Fibroblast of upper back skin (primary cell): ENCODE measurements at places on chromosomes 2 and 18.

GRCh38 chr2:133040170-133040569, 370.2 kb upstream of the LYPD1 start:
- peak; percentile 53 for DNase-seq

DNA sequence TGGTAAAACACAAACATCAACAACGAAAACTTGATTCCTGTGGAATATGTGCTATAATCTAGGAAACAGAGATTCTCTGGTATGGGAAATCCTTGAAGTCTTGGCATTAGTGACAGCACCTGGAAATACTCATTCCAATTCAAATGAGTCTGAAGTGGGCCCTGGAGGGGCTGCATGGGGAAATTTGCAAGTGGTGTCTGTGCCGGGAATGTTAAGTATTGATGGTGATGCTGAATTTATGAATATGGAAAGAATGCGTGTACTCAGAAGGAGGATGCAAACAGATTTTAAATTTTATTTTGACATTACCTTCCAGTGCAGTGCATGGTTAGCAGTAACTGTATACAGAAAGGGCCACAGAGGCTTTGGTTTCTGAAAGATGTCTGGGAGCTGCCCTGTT, 37.2 kb downstream of the PTPRM start:
- DNase-seq, result no peak

- DNase-seq, result peak; percentile 53
These were observed 30.7 kb upstream of the SCN1A start for GRCh38 chr2:166158546-166158945.

DNA sequence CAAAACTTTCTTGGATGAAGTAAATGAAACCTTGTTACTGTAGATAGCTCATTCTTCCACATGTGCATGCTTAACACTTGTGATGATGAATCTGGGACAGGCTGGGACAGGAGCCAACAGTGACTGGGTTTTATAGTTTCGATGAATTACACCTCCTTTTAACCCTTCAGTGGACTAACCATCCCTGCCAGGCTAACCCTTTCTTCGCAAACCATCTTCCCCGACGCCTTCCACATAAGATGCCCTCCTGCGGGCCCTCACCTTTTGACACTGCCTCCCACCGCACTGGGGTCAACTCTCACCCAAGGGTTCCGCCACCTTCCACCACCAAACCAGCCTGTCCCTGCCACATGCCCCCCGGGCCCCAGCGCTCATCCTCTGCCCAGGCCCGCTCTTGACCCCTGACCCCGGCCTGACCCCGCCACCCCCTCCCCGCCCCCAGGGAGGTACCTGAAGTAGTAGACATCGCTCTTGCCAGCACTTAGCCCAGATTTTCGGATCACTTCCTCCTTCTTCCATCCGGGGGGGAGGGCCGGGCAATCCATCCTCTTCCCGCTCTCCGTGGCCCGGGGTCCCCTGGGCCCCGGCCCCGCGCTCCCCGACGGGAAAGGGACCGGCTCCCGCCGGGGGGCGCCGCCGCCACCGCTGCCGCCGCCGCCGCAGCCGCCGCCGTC, 764 bp downstream of the MBD2 start:
- peak; percentile 94 for DNase-seq

GRCh38 chr2:13413989-13414388, 697.3 kb downstream of the TRIB2 start:
- DNase-seq, result no peak

- no peak for DNase-seq
These were observed 109.3 kb upstream of the ATL2 start for GRCh38 chr2:38486213-38487026.

DNA sequence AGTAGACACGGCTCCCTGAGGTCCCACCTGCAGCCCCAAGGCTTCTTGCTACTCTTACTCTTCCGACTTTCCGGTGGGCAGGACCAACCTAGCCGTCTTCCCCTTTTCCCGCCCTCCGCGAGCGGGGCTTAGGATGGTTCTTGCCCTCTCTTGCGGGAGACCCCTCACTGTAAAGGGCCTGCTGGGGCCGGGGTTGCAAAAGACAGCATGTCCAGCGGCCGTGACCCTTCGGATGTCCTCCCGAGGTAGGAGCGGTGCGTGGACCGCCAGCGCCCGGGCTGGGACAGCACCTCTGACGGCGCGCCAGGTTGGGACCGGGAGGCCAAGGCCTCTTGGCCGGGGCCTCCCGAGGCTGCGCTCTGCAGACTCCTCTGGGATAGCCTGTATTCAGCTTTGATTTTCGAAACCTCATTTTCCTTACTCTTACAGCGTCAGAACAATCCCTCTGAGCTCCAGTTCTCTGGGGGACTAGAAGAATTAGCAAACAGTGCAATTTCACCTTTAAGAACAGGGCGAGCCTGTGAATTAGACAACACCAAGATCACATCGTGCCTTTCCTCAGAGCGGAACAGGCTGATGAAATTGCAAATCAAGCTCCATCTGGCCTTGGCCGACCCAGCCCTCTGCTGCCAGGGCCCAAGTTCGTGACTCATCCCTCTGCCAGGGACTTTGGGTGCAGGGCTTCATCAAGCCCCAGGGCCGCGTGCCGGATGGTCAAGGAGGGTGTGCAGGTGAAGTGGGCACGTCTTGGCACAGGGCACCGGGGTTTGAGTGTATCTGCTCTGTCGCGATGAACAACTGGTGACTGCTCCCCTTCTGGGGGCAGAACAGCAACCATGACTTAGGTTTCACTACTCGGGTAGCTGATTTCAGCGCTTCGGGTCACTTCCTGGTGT, 777 bp downstream of the MOCOS start:
- DNase-seq, result peak; percentile 62

DNA sequence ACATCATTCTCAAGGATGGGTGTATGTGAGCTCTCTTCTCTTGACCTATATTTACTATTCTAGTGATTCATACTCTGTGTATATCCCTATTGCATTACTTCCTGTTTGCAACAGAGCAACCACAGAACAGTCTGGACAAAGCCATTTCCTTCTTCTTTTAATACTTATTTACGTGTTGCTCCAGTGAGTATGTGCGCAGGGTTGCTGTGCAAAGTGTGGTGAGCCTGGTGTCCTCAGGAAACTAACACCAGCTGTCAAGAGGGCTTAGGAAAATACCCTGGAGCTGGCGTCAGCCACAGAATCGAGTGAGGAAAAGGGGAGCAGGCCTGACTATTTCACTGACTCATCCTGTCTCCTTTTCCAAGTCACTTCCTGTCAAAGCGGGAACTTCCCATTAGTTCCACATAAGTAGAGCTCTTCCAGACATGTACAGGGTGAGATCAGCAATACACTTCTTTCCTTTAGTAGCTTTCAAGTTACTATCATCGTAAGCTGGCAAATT, 214.1 kb upstream of the COPS8 start:
- peak; percentile 98 for DNase-seq

GRCh38 chr18:42486271-42486670, 531.2 kb downstream of the PIK3C3 start:
- no peak for DNase-seq

DNA sequence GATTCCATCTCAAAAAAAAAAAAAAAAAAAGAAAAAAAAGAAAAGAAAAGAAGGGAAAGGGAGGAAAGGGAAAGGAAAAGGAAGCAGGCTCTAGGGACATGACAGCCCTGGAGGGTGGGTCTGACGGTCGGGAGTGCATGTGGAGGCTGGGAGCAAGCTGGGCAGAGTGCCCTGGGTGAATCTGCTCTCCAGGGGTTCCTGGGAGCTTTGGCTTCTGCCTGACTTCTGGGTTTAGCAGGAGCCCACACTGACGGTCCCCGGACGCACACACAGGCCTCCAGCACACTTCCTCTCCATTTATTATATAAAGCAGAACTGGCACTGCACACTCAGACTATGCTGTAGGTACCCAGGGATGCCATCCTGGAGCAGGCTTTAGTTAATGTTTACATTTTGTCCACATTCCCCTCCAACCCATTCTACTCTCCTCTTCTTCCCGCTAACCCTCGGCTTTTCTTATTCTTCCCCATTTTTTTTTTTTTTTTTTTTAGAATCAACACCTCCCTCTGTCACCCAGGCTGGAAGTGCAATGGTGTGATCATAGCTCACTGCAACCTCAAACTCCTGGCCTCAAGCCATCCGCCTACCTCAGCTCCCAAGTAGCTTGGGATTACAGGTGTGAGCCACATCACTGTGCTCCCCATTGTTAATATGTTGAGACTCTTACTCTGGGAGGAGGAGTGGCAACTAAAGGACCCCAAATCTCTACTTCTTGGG, 151.1 kb upstream of the SLC1A4 start:
- DNase-seq, result peak; percentile 47

- no peak for DNase-seq
These were observed 957.7 kb upstream of the GYPC start for GRCh38 chr2:125698280-125698679.

GRCh38 chr18:11857177-11857887, 6.1 kb downstream of the CHMP1B start:
- DNase-seq, result peak; percentile 98

DNA sequence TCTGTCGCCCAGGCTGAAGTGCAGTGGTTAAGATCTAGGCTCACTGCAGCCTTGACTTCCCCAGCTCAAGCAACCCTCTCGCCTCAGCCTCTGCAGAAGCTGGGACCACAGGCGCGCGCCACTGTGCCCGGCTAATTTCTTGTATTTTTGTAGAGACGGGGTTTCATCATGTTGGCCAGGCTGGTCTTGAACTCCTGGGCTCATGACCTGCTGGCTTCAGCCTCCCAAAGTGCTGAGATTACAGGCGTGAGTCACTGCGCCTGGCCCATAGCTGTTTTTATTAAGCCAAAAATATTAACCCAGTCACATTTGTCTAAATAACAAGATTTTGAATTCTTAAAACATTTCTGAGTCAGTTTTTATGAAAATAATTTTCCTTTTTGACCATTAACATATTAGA, 6.3 kb upstream of the SFT2D3 start:
- no peak for DNase-seq

- no peak for DNase-seq
These were observed 24.0 kb downstream of the SDC1 start for GRCh38 chr2:20200697-20201555.

DNA sequence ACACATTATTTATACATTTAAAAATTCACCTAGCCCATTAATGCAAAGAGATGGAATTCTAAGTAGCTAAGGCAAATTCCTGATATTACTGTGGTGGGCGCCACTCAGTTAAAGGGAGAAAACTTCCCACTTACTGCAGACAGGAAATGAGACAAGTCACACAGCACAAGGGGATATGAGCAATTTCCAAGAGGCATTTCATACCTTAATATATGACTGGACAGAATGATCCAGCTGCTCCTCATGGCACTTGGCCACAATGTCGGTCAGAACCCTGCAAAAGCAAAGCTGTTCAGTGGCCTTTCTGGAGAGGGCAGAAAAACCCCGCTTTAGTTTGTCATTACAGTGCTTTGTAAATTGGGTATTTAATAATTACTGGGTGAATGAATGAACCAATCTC, 121.4 kb upstream of the CCDC195 start:
- DNase-seq, result peak; percentile 93

DNA sequence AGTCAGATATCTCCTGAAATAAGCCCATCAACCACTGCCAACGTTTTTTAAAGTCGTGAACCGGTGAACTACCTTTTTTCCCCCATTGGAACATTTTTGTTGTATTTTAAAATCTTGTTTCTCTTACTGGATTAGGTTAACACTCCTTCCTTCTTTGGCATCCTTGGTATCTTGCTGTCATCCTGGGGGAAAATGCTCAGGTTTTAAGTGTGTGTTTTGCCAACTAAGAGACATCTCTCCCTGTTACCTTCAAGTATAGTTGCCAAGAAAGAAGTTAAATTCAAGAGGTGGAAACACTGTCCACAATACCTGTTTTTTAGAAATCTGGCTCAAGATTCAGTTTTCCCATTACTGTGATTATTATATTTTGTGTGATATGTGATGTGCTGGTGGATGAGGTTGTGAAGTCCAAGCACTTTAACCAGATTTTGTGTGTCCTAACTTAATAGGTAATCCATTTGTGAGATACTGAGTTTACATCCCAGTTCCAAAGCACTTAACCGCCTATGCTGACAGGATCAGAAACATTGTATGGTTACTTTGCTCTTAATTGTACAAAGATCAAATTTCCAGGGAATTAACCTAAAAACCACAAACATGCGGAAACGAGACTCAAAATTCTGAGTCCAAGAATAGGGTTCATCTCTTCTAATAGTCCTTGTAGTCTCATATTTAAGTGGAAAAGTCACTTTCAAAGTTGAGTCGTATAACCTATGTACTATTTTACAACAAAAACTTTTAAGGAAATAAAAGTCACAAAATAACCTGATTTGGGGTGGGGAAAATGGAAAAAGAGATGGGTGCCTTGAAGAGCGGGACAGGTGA, 1.3 kb upstream of the SP3 start:
- DNase-seq, result no peak

- peak; percentile 86 for DNase-seq
These were observed 321.1 kb downstream of the SATB2 start for GRCh38 chr2:199136681-199137080.

DNA sequence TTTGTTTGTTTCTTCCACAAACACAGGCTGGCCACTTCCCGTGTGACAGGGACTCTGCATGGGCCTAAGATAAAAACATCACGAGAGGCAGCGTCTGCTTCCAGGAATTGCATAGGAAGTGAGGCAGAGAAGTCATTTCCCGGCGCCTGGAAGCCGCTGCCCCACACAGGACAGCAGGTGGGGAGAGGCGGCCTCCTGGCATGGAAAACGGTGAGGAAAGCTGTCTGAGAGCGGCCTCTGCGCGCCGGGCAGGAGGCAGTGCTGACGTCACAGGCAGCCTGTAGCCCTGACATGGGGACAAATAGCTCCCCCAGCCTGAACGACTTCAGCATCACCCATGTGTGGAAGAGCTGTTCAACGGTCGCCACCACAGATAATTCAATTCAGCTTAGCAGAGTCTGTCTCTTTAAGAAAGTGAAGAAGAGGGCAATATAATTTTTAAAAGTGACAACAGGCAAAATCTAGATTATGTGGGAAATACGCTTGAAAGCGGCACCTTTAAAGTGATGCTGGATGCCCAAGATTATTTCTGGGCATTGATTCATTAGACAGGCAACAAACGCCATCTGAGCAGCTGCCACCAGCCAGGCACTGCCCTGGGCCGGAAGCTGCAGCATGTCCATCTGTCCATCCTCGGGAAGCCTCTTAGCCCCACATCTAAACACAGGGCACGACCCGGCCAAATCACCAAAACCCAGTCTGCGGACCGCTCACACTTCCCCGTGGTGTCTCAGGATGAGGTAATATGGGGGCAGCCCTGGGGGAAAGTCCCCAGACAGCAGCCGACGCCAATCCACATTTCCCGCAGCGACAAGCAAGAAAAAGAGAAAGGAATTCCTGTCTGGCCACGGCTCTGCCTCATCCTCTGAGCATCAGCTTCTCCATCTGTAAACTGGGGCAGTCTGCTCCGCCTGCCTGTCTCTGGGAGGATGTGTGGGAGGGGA, 138.9 kb downstream of the PXDN start:
- peak; percentile 56 for DNase-seq

GRCh38 chr2:164080486-164080885, 344.7 kb upstream of the FIGN start:
- no peak for DNase-seq

- DNase-seq, result no peak
These were observed 70.5 kb downstream of the ACTR2 start for GRCh38 chr2:65298089-65298488.
